Aortic smooth muscle cell (primary cell): ENCODE measurements at places on chromosomes 5 and 9. TPM values are rescaled to one million over a fixed set of nuclear protein-coding genes. Genes with fewer than 3 reads are reported as not detected.

SPINK13 gene
- not detected in 2 replicates for total RNA-seq

C9orf153 gene
- 0.25 and 0.26 TPM in 2 replicates for total RNA-seq

ARSB gene
- 57.7 and 74.5 TPM in 2 replicates for total RNA-seq

NR2F1 gene
- total RNA-seq: 4.8 and 5.2 TPM in 2 replicates

TYRP1 gene
- total RNA-seq: 0.37 TPM in 1 of 2 replicates, not detected in the other

ZNF366 gene
- total RNA-seq: under 0.01 and 0.06 TPM in 2 replicates

CHD1 gene
- 32.8 and 35.9 TPM in 2 replicates for total RNA-seq

ZDHHC11 gene
- total RNA-seq: 5.3 and 5.9 TPM in 2 replicates

ACER2 gene
- total RNA-seq: 2.5 and 3.6 TPM in 2 replicates

HAND1 gene
- not detected in 2 replicates for total RNA-seq

FCN2 gene
- total RNA-seq: not detected in 2 replicates

SHISAL2B gene
- not detected in 2 replicates for total RNA-seq

TAF11L5 gene
- not detected in 2 replicates for total RNA-seq

MAST4 gene
- total RNA-seq: 6.7 and 12.2 TPM in 2 replicates

DOK3 gene
- 1.4 and 2.0 TPM in 2 replicates for total RNA-seq

SPATA6L gene
- 0.79 and 0.81 TPM in 2 replicates for total RNA-seq

SPATA31E1 gene
- not detected in 2 replicates for total RNA-seq

NUDT12 gene
- 14.1 and 15.6 TPM in 2 replicates for total RNA-seq

TERT gene
- total RNA-seq: not detected in 2 replicates

SNAPC4 gene
- 4.9 and 6.5 TPM in 2 replicates for total RNA-seq

TRIM36 gene
- 0.53 and 0.75 TPM in 2 replicates for total RNA-seq

STING1 gene
- 57.2 and 98.0 TPM in 2 replicates for total RNA-seq

SEMA4D gene
- 0.13 and 0.25 TPM in 2 replicates for total RNA-seq

ARL14EPL gene
- total RNA-seq: not detected in 2 replicates

PCDHA6 gene
- total RNA-seq: 0.26 and 0.44 TPM in 2 replicates

DBH gene
- total RNA-seq: not detected in 2 replicates

MEIKIN gene
- total RNA-seq: 0.06 TPM in 1 of 2 replicates, not detected in the other

TIGD6 gene
- 6.2 and 7.3 TPM in 2 replicates for total RNA-seq

CMBL gene
- 5.8 and 7.3 TPM in 2 replicates for total RNA-seq

IL9 gene
- total RNA-seq: not detected in 2 replicates

ACOT12 gene
- not detected in 2 replicates for total RNA-seq

SLCO4C1 gene
- not detected in 2 replicates for total RNA-seq

SSBP2 gene
- 13.1 and 14.5 TPM in 2 replicates for total RNA-seq

AJM1 gene
- total RNA-seq: 1.1 TPM in 2 replicates

DMRT2 gene
- total RNA-seq: not detected in 2 replicates

CARD9 gene
- total RNA-seq: 2.6 and 4.1 TPM in 2 replicates

CNTFR gene
- total RNA-seq: not detected in 2 replicates

CLTA gene
- total RNA-seq: 287 and 345 TPM in 2 replicates

CMYA5 gene
- total RNA-seq: 0.26 and 0.31 TPM in 2 replicates

ODF2 gene
- 38.3 and 52.2 TPM in 2 replicates for total RNA-seq

DCAF10 gene
- 15.5 and 21.7 TPM in 2 replicates for total RNA-seq

RGS7BP gene
- total RNA-seq: 1.1 and 1.7 TPM in 2 replicates

MAMDC4 gene
- total RNA-seq: 0.40 and 0.68 TPM in 2 replicates

DOLK gene
- total RNA-seq: 28.4 and 30.3 TPM in 2 replicates

MEF2C gene
- total RNA-seq: 45.7 and 80.8 TPM in 2 replicates

STKLD1 gene
- 0.44 and 0.79 TPM in 2 replicates for total RNA-seq

IL12B gene
- total RNA-seq: not detected in 2 replicates

MAMDC2 gene
- 2.5 and 2.6 TPM in 2 replicates for total RNA-seq

WNK2 gene
- not detected in 2 replicates for total RNA-seq

PHF24 gene
- 0.06 and 0.13 TPM in 2 replicates for total RNA-seq

TMEM8B gene
- total RNA-seq: 2.0 and 3.0 TPM in 2 replicates

SPINK1 gene
- total RNA-seq: not detected in 2 replicates
